ENCODE measurements at places on chromosomes 4 and X. TPM values are rescaled to one million over a fixed set of nuclear protein-coding genes. Genes with fewer than 3 reads are reported as not detected.

The EDA2R gene
- polyA plus RNA-seq, result not detected

DNA sequence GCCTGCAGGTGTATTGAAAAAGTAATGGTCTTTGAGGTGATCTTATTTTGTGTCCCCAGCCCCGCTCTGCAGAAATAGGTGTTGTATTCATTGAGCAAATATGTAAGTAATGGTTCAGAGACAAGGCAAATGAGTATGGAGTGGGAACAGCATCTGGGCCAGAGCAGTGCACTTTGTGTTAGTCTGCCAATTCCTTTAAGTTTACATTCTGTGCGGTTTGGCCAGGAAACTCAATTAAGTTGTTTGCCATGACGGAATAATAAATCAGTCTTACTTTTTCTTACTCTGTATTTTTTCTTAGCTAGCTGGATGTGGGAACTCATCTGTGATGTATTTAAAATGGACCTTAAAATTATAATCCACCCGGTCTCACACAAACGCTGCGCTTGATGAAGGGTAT, 12.6 kb downstream of the DCLK2 start:
- no peak for DNase-seq

The EXOC1L gene
- polyA plus RNA-seq, result not detected

DNA sequence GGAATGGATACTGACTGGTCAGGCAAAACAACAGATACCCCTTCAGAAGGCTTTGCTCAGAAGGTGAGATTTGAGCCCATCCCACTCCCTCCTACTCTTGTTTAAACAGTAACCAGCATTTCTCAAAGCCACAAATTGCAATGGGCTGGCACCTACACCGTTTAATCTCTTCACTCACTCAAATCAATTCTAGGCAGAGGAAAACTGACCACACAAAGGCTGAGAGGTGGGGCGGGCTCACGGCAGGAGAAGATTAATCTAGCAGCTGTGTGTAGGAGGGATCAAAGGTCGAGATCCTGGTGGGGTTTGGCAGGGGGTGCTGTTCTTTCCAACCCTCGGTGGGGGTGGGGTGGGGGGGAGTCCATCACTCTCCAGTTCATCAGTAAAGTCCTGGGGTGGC, 622.4 kb downstream of the BCOR start:
- no peak for DNase-seq

DNA sequence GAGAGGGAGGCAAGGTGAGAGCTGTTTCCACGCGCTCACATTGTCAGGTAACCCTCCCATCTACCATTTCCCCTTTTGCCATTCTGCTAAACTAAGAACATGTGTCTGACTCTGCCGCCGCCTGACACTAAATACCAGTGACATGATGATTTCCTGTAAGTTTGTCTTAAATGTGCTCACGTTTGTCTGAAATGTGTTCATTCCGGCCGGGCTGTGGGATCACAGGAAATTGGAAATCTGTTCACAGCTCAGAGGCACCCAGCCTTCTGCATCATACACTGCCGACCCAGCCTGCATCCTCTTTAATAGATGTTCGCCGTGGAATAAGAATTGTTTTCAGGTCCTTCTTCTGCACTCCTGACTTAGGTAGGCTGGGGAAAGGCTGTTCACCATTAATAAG, 336.2 kb upstream of the PPARGC1A start:
- no peak for DNase-seq

DNA sequence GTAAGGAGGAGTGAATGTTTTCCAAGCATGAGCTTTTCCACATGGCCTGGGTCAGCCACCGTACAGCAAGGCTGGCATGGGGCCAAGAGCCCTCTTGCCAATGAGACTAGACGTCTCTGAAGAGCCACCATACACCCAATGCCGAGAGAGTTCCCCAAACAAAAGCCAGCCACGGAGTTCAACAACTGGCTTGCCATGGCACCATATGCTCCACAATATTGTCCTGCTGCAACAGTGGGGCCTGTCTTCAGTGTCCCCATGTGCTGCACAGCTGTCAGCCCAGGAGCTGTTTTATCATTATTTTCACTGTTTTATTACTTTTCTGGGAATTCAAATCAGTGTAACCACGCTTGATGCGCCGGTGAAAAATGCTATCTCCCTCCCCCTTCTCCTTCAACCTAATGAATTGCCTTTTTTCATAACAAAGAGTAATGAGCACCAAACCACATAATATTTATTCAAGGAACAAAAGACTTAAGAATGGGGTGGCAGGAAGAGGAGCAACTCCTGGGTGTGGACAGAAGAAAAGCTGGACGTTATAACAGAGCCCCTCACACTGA, 18.4 kb downstream of the MAML3 start:
- no peak for DNase-seq

- no peak for DNase-seq
These were observed 174.7 kb downstream of the DACH2 start for GRCh38 chrX:86322913-86323312.

DNA sequence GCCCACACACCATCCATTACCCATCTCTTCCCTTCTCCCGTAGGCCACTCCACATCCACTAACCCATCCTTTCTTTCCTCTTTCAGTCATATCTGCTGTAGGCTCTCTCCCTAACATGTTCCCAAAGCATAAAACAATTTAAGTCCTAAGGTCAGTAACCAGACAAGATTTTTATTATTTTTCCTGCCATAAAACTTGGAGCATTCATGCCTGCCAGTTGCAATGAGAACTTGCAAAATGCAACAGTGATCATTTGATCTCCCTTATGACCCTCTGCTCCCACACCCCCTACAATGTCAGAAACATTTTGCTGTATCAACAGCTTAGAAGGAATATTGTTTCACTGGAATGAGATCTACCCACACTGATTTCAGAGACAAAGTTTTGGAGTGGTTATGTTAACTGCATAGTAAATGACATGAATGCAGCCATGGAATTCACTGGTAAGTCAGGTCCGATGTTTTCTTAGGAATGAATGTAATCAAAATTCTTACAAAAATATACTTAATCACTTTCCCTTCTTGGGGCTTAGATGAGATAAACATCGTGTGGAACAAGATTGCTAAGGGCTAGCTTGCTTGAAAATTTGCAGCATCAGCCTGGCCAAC, 5.7 kb downstream of the NIPAL1 start:
- DNase-seq, result no peak

DNA sequence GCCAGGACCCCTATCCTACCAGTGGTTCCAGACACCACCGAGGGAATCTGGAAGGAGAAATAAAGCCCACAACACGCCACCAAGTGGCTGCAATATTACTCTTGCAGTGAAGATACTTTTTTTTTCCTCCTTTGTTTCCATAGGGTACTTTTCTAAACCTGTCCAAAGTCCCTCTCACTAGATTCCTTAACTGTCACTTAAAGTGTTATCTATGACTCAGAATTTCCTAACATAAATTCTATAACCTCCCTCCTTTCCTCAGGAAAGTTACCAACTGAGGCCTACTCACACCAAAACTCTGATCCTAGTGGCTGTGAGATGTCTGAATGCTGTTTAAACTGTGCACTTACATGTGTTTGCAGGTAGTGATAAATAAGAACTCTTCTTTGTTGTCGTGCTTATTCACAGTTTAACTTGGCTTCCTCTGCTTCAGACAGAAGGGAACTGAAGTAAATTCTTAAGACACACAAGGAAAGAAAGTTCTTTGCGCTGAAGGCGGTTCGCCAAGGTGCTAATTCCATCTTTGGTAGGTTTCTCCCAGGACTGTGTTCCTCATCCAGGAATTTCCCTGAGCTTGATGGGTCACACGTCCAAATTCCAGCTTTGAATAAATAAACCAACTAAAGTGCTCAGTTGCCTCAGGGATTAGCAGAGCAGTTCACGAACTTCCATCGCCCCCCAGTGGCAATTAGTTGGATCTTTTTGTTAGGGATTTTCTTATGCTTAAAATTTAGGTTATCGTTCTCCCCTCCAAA, 10.7 kb upstream of the HCCS start:
- no peak for DNase-seq

GRCh38 chrX:38939067-38939466, 137.8 kb downstream of the MID1IP1 start:
- no peak for DNase-seq

- no peak for DNase-seq
These were observed 689 bp downstream of the METAP1 start for GRCh38 chr4:98996056-98996764.

DNA sequence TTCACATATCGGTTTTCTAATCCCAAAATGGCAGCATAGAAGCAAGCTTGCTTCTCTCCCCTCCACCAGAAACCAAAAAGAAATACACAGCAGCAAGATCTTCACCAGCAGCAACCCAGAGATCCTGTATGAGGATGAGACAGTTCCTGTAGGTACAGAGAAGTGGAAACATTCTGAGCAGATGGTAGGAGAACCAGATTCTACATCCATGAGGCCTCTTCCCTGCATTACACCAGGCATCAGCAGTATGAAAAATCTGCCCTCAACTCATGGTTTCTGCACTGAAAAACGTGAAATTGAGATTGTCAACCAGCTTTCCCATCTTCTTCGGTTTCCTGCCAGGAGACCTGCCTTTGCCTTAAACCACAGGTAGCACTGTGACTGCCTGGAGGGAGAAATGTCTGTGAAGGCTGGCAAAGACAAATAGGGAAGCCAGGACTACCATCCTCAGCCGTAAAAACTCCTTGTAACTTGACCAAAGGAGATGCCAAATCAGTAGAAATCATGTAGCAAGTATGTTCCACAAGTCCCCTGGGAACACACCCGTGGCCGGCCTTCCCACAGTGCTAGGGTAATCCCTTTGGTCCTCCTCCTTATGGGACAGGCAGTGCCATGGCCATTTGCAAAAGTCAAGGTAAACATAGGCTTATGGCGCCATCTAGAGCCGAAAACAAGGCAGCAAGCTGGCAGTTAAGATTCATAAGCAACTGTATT, 24.0 kb upstream of the MTHFD2L start:
- peak; percentile 1 for DNase-seq

DNA sequence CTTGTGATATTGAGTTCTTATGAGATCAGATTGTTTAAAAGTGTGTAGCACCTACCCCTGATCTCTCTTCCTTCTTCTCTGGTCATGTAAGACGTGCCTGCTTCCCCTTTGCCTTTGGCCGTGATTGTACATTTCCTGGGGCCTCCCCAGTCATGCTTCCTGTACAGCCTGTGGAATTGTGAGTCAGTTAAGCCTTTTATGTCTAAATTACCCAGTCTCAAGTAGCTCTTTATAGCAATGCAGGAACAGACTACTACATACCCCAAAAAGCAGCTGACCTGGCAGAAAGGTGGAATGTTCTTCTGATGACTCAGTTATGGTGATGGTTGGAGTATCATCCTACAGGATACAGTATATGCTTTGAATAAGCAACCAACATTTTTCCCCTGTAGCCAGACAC, 11.4 kb upstream of the MCUB start:
- DNase-seq, result no peak

The MTTP gene
- not detected for polyA plus RNA-seq

DNA sequence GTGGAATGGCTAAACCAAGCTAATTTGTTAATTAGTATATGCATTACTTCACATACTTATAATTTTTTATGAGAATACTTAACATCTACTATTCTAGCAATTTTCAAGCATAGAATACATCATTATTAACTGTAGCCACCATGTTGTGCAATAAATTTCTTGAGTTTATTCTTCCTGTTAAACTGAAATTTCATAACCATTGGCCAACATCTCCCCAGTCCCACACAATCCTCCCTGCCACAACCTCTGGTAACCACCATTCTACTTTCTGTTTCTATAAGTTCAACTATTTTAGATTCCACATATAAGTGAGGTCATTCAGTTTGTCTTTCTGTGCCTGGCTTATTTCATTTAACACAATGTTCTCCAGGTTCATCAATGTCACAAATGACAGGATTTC, 208.5 kb downstream of the PPP4R3C start:
- DNase-seq, result no peak

DNA sequence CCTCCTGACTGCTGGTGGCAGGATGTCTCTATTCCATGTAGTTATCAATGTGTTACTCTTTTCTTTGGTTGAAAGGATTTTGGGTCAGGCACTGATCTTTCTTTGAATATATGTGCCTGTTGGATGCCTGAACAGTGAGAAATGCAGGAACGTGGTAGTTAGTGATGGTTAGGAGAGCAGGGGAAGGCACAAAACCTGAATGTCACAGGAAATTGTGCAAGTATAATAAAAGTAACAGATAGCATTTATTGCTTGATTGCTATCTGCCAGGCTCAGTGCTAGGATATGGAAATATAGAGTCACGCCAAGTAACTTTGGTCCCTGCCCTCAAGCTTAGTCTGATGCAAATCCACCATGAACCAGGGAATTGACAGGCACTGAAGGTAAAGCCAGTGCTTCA, 219.8 kb upstream of the FAT1 start:
- DNase-seq, result no peak

DNA sequence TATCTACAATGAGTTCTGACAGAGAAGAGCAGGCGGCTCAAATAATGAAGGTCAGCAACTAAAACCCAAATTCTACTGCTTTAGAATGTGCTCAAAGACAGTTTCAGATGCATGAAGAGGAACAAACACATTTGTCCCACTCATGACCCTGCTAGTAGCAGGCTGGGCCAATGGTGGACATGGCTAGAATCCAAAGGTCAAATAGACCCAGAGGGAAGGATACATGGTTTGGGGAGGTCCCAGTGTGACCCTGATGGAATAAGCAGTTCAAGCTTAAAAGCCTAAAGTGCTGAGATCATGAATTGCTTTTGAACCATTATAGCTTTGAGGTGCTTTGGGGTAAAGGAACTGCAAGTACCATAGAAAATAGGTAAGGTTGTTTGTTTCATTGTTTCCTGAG, 450.7 kb downstream of the MID1IP1 start:
- DNase-seq, result no peak

- DNase-seq, result no peak
These were observed 22.8 kb upstream of the ARHGAP24 start for GRCh38 chr4:85452058-85452731.

DNA sequence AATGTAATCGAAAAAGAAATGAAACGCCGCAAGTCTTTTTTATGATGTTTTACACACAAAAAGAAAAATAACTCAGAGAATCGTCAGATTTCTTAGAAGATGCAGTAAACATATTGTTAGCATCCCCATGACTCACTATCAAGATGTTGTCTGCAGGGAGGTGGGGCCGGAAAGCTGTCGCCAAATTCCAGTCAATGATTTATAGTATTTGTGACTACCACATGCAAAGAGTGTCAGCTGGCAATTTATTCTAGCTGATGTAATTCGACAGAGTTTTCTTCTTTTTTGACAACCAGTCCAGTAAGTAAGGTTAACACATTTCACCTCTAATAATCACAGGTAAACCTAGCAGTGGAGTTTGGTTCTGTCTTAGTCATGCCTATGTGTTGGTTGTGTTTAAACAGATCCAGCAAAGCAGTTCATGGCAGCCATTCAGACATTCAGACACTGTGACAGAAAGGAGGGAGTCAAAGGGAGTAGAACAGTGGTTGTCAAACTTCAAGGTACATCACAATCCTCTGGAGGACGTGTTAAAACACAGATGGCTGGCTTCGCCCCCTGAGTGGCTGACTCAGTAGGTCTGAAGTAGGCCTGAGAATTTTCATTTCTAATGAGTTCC, 19.8 kb upstream of the PPP1R2C start:
- no peak for DNase-seq
